ENCODE measurements at places on chromosomes 1 and 21.

- no peak for DNase-seq
Observed at GRCh38 chr1:247895976-247896375, 589 bp downstream of the OR2W3 start.

GRCh38 chr1:213934649-213935048 is 53.1 kb upstream of the PROX1 start:
- DNase-seq = no peak

GRCh38 chr1:33275706-33276572 is 19.6 kb downstream of the ZNF362 start:
- DNase-seq = no peak

GRCh38 chr21:38663282-38663681 is 142.4 kb upstream of the ETS2 start:
- no peak for DNase-seq

- no peak for DNase-seq
Observed at GRCh38 chr1:207794861-207795260, 43.0 kb downstream of the CD46 start.

DNA sequence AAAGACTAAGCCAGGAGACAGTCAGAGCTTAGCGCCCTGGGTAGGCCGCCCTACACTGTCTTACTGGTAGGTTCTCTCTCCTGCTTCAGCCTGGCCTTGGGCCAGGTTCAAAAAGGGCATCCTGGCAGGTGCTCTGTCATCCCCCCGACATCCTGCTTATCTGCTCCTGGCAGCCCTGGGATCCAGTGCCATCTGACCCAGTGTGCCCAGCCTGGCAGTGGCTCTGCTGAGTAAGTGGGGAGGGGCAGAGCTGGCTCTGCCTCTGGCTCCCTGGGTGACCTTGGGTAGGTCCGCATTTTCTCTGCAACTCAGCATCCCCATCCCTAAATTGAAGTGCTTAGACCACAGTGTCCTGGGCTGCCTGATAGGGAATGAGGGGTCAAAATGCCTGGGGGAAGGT is 549.9 kb downstream of the PTPRU start:
- DNase-seq = no peak

DNA sequence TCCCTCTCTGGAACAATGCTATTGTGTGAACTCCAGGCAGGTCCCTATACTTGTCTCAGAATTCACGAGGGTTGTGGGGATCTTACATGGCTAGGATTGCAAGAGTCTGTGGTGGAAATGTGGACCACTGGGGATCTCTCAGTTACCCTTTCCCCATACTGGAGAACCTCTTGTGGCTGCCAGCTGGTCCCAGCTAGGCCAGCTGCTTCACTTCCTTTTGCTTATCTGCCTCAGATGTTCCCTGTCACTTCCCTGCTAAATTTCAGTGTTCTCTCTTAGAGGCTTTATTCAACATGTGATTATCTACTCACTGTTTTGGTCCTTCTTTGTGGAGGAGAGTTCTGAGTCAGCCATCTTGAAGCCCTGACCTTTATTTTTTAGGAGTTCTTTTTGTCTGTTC is 75.9 kb upstream of the SAMD13 start:
- DNase-seq = no peak

DNA sequence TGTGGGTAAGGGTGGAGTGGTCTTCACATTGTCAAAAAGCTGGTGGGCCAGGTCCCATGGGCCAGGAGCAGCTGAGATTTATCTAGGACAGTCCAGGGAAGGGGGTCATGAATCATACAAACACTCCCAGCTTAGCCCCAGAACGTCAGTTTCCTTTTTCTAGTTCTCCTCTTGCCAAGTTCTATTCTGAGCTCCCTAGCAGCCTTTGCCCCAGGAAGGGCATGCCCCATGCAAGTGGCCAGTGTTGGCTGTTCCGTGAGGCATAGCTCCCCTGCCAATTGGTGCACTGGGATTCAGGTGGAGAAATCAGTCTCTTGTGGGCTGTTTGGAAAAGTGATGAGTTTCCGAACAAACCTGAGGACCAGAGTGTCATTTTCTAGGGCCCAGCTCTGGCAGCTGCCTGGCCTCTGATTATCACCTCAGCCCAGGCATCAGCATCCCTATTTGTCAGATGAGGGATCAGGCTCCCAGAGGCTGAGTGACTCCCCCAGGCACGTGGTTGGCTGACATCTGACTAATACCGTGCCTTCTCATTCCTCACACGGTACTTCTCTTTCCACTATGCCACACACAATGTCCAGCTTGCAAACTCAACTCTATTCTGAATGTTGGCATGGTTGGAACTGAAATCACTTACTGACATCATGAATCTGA is 14.2 kb upstream of the MYOM3 start:
- DNase-seq = no peak

GRCh38 chr1:115266729-115267421 is 71.2 kb downstream of the NGF start:
- no peak for DNase-seq

- peak; percentile 37 for DNase-seq
Observed at GRCh38 chr1:176529395-176530090, 66.6 kb downstream of the PAPPA2 start.

GRCh38 chr1:205689479-205689878 is 9.2 kb upstream of the SLC45A3 start:
- no peak for DNase-seq

DNA sequence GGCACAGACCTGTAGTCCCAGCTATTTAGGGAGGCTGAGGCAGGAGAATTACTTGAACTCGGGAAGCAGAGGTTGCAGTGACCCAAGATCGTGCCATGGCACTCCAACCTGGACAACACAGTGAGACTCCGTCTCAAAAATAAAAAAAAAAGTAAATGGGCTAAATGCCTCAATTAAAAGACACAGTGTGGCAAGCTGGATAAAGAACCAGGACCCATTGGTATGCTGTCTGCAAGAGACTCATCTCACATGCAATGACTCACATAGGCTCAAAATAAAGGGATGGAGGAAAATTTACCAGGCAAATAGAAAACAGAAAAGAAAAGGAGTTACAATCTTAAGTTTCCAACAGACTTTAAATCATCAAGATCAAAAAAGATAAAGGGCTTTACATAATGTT is 40.3 kb downstream of the ACBD6 start:
- no peak for DNase-seq

GRCh38 chr1:8639148-8639547 is 178.3 kb downstream of the RERE start:
- DNase-seq = no peak

DNA sequence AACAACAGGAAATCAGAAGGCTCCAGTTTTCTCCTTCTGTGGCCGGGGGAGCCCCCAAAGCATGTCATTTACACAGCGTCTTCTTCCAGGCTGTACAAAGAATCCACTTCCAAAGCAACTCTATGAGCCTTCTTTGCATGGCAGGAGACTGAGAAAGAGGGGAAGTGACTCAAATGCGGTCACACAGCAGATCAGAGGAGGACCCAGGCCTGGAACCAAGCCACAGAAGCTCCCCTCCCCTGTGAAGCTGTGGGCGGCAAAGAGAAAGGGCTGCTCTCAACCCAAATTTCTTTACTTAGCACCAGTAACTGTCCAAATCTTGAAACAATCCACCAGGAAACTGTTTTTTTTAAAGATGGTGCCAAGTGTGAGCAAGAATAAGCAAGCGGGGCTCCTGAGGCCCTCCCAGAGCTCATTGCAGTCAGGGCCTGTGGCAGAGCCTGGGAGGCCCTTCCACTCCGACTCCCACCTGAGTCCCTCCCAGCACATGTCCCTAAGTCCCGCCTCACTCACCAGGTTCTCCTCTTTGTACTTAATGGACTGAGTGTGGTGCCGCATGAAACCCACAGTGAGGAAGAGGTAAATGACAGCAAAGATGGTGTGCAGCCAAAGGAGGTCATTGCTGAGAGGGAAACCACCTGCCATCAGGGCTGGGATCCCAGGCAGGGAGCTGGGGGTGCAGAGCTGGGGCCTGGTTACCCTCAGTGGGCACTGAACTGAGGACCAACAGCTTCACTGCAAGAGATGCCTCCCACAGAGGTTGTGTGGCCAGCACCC is 15.9 kb downstream of the TMEM63A start:
- DNase-seq = no peak

GRCh38 chr1:207815913-207816291 is 64.0 kb downstream of the CD46 start:
- DNase-seq = no peak

GRCh38 chr21:25097648-25098047 is 509.6 kb downstream of the MRPL39 start:
- no peak for DNase-seq

DNA sequence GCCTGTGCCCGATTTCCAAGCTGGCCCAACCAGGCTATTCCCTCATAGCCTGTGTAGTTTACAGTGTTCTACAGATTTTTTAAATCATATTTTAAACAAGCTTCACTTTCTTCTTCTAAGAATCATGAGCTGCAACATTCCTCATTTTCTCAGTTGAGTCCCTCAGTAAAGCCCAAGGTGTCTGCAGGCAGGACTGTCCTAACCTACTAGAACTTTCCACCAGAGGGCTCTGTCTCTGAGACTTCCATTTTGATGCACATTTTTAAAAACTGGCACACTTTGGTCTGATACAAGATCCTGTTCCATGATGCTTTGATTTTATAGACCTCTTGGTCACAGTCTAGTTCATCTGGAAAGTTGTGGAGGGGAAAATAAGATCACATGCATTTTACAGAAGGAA is 21.6 kb upstream of the SLAMF6 start:
- DNase-seq = no peak

DNA sequence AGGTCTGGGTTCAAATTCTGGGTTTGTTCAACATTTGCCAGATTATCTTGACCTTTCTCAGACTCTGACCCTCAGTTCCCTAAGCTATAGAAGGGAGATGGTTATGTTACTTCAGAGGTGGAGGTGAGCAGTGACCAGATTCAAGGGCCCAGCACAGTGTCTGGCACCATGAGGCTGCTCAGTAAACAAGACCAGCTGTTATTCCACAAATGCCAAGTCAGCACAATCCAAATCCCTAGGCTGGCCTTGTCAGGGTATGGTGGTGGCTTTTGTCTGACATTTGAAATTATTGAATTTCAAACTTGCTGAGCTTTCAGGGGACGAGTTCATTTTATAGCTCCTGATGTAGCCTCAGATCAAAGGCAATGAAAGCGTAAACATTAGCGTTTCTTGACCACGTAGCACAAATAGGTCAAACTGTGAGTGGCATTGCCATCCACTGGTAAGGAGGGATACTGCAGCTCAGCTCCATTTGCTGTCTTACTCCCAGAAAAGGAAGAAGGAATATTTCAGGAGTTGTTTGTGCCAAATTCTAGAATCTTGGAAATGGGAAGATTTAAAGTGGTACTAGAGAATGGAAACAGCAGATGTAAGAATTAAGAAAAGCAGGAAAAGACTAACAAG is 94.3 kb upstream of the EDN2 start:
- peak; percentile 28 for DNase-seq

DNA sequence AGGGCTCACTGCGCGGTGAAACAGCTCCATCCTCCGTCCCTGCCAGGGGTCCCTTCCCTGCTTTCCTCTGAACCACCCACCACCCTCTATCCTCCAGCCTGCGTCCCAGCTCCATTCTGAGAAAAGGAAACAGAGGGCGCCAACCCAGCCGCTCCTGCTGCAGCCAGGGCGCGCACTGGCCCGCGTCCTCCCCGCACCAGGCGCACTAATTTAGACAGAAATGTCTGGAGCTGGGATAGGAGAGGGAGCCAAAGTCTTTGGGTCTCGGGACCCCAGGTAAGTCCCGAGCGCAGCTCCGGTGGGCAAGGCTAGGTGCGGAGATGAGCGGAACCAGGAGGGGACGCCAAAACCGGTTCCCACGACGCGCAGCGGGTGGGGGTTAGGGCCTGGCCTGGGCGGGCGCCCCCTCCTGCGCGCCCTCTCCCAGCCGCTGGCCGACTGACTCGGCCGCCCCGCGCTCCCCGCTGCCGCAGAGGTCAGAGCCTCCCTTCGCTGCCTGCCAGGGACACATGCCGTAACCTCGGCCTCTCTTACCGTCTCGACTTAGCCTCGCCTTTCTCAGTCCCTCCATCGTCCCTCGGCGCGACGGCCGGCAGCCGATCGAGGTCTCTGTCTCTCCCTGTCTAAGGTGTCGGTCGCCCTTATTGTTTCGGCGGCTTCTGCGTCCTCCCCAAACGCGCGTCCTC is 2.0 kb downstream of the CAMK2N1 start:
- no peak for DNase-seq

GRCh38 chr1:162026881-162027280 is 3.2 kb upstream of the OLFML2B start:
- no peak for DNase-seq

DNA sequence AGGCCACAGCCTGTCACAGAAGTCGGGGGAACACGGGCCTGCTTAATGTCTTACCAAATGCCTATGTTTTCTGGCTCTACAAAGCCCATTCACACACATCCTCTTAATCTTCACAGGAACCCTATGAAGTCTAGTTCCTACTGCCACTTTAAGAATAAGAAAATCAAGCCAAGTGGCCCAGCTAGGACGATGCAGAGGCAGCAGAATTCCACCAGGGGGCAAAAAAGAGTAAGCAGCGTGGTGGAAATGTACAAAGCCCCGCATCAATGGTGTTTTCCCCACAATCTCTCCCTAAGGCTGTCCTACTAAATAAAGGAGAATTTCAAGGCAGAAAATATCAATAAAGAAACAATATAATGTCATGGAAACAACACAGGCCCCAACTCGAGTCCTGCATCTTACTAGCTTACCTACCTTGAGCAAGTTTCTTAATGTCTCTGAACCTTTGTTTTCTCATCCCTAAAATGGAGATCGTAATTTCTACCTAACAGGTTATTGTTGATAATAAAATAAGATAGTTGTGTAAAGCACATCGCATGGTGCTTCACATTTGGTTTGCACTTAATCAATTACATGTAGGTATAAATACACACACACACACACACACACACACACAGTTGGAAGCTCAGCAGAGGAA is 21.4 kb downstream of the SEC16B start:
- no peak for DNase-seq

DNA sequence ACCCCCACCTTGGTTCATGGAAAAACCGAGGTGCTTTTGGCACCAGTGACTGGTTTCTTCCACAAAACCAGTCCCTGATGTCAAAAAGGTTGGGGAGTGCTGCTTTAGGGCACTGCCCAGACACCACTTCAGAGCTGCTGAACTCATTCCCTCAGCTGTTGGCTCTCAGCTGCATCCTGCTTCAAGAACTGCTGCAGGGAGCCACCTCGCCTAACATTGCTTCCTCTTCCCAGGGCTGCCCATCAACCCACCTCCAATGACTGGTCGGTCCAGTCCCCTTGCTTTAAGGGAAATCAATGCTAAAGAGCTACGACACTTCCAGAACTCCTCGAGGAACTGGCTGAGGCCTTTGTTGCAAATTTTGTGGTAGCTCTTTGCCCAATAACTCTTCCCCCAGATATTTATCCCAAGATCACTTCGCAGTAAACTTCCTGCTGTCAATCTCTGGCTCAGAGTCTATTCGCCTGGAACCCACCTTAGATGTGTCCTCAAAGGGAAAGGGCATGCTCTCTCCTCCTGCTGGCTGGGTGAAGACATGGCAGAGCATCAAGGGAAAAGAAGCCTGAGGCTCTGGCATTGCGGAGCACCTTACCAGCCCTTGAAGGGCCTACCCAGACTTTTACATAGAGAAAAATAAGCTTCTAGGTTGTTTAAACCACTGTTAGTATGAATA is 29.0 kb downstream of the C1orf52 start:
- DNase-seq = no peak
